ENCODE measurements at places on chromosomes 1 and 21.
A peak's percentile ranks its signal among the peaks of the same experiment; 100 is the strongest.

- no peak for DNase-seq
Observed at GRCh38 chr1:92859400-92860039, 27.7 kb downstream of the RPL5 start.

DNA sequence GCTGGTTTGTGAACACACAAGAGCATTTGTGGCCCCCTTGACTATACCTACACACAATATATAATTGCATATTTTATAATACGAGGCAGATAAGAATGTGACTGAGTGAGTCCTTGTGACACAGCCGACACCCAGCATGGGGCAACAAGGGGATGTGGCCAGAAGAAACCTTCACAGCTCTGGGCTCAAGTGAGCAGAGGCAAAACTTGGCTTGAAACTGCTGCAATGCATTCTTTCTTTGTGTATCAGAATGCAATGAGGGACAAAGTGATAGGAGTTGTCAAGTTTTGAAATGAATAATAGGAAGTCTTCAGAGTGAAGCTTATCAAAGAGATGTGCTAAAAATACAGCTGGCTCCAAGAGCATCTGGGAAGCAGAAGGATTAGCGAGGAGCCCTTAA, 124.0 kb upstream of the C8B start:
- DNase-seq, result no peak

DNA sequence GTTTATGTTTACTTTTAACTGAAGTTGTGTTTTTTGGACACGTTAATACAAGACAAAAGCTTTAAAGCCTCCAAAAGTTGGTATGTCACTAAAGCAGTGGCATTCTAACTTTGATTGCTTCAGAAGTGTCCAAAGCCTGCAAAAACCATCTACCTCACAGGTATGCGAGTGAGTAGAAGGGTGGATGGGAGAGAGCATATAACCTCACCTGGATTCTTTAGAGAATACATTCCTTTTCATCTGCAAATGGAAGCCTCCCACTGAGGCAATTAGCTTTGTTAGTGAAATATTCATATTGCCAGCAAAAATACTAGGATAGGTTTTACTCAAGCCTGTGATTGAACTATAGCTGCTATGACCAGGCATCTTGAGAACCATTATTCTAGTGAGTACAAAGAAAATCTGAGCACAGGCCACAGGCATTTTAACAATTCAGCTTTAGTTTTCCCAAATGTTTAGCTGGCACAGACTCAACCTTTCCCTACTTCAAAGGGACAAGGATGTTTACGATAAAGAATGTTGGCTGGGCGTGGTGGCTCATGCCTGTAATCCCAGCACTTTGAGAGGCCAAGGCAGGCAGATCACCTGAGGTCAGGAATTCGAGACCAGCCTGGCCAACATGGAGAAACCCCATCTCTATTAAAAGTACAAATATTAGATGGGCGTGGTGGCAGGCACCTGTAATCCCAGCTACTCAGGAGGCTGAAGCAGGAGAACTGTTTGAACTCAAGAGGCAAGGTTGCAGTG, 39.7 kb downstream of the MAP3K21 start:
- no peak for DNase-seq

GRCh38 chr21:17667256-17667655, 54.6 kb upstream of the BTG3 start:
- DNase-seq, result no peak

DNA sequence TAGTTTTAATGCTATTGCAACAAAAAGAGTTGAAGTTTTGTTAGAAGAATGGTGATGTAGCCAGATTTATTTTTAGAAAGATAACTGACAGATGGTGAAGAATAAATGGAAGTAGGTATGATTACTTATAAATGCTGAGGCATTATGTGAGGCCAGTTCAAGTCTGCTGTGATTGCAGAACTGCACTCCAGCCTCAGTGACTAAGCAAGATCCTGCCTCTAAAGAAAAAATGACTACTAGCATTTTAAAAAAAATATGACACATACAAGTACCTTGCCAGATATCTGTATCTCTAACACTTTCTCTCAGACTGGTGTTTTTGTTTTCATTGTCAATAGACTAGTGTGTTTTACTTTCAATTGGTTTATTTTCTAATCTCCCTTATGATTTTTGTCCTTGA, 1242.4 kb upstream of the ADGRL4 start:
- DNase-seq, result no peak

- DNase-seq, result no peak
Observed at GRCh38 chr1:53982034-53982762, 35.8 kb downstream of the LDLRAD1 start.

- no peak for DNase-seq
Observed at GRCh38 chr1:192861860-192862259, 53.0 kb downstream of the RGS2 start.

DNA sequence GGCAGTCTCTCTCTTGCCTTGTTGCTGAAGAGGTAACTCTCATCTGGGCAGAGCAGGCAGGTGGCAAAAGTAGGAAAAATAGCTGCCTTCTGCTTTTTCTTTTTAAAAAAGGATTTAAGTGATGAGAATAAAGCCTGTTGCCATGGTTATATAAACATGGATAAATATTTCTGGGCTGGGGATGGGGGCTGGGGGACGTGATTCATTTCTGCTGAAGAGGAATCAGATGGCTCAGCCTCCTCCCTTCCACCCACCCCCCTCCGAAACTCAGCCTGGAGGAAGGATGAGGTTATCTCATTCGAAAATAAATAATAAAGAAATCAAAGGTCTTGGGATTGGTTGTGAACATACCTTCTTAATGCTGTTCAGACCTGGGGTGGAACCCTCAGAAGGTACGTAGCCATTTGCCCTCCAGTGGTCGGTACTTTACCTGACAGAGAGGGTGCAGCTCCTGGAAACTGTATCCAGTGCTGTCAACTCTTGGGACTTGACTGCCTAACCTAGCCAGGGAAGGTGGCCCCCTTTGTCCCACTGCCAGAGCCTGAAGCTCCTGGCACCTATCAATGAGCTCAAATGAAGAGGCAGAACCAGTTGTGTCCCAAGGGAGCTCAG, 3.8 kb upstream of the INKA2 start:
- DNase-seq, result no peak

- DNase-seq, result no peak
Observed at GRCh38 chr21:17668479-17669140, 55.9 kb upstream of the BTG3 start.

DNA sequence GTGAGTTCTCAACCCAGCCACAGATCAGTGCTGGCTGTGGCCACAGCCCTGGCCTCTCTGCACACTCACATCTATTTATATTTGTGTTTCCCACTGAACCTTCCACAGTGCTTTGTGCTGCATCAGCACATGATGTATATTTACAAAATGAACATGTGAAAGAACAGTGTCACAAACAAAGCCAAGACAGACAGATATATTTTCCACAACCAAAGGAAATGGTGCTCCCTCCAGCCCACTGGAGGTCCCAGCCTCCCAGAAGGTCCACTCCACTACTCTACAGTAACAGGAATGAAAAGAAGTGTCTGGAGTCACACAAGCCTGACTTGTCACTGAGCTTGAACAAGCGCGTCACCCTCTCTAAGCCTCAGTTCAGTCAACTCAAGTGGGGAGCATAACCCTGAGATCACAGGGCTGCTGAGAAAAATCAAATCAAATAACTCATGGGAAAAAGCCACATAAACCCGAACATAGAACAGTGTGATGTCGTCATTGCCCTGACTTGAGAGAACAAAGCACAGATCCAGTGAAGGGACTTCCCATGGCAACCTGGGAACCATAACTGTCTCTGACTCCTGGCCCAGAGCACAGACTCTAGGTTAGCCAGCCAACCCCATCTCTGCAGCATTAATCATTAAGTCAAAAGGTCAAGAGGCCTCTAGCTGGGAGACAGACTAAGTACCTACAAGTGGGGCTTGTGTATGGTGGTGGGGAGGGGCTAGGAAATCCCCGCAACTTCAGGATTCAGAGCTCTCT, 121.2 kb downstream of the TRABD2B start:
- no peak for DNase-seq

GRCh38 chr1:1927751-1928150, 8.7 kb upstream of the TMEM52 start:
- no peak for DNase-seq

DNA sequence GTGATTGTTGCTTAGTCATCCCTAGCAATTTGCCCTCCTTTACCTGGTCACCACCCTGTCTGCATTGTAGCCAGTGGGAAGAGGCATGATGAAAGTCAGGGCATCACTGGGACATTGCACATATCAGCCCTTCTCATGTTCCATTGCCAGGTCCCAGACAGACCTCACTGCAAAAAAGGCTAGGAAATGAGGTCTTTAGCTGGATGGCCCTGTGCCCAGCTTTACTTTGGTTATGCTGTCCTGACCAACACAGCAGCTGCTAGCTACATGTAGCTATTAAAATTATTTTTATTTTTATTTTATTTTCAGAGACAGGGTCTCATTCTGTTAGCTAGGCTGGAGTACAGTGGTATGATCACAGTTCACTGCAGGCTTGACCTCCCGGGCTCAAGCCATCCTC, 52.9 kb downstream of the TNN start:
- no peak for DNase-seq

GRCh38 chr21:31195334-31196015, 148.6 kb downstream of the TIAM1 start:
- DNase-seq, result no peak

- no peak for DNase-seq
Observed at GRCh38 chr1:225451340-225451739, 23.5 kb upstream of the LBR start.

DNA sequence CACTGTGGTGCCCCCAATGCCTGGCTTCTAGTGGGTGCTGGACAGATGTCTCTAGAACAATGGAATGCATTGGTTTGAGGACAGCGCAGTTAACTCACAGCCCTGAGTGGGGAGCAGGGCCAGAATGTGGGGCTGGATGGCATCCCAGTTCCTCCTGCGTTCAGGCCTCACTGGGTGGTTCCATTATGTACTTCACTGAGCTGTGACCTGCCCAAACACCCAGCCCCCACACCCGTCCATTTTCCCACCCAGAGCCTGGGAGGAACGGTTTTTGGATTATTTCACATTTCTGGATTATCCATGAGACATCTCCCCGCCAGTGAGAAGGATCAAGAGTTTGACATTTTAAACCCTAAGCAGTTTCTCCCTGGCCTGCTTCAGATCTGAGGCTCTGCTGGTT, 55.3 kb upstream of the WASF2 start:
- DNase-seq, result no peak

GRCh38 chr1:20250340-20250989, 40.2 kb upstream of the VWA5B1 start:
- DNase-seq, result peak; percentile 30
